ENCODE measurements at places on chromosomes 12 and 14.

DNA sequence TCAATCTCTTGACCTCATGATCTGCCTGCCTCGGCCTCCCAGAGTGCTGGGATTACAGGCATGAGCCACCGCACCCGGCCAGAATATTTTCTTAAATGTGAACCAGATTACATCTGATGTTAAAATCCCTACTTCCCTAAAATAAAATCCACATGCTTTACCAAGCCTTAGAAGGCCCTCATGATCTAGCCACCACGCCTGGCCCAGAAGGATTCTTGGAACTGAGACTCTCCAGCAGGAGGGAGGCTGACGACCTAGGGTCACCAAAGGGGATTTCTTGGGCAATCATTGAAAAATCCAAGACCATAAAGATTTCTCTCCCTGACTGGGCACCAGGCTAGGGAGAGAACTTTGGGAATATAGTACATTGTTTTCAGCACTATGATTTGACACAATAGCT is 25.2 kb upstream of the RASSF3 start:
- no peak for DNase-seq

DNA sequence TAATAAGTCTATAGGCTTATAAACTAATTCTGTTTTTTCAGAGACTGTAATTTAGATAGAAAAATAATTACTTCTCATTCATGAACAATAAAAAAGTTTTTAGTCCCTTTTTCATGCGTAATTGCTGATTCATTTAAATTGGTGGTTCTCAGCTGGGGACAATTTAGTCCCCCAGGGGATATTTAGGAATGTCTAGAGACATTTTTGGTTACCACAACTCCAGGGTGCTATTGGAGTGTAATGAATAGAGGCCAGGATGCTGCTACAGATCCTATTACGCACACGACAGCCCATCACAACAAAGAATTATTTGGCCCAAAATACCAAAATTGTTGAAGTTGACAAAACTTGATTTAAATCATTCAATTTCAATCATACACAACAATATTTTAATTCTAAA is 22.8 kb upstream of the VCPKMT start:
- DNase-seq: no peak

- no peak for DNase-seq
Measured at GRCh38 chr12:32906399-32907165, 10.0 kb upstream of the PKP2 start.

DNA sequence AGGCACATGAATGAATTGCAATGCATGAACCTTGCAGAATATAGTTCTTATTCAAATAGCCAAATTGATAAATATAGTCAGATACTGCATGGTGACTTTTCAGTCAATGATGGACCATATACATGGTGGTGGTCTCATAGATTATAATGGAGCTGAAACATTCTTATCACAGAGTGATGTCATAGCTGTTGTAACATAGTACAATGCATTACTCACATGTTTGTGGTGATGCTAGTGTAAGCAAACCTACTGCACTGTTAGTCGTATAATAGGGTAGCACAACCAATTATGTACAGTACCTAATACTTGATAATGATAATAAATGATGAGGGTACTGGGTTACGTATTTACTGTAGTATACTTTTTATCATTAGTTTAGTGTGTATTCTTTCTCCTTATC is 280.3 kb downstream of the BCAT1 start:
- no peak for DNase-seq

DNA sequence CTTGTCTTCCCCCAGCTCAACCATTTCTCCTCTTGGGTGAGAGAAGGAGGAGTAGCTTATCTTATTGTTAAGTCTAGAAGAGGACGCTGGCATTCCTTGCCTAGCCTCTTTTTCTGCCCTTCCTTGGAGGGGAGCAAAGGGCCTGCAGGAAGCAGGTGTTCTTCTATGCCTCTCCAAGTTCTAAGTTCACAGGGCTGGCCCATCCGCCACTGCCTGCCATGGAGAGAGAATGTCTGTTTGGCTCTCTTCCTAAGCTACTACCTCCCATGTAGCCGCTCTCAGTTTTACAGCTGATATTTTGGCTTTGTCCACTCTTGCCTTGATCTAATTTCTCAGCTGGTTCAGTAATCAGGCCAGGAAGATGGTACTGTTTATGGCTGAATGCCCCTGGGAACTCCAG is 201.2 kb downstream of the NTF3 start:
- no peak for DNase-seq

DNA sequence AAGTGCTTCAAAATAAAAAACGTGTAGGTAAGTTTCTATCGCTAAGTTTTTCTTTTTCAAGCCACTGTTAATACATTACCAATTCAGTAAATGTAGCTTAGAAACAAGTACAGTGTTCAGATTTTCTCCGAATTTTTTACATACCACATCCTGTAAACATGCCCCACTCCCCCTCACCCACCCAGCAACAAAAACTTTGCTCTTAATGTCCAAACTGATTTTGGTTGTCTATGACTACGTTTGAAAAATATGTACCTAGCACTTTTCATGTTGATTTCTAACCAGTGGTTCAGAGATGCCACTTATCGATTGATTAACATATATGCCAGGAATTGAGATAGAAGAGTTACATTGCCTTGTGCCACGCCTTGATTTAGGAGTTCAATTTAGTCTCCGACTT is 663 bp upstream of the LIN7A start:
- DNase-seq: no peak

DNA sequence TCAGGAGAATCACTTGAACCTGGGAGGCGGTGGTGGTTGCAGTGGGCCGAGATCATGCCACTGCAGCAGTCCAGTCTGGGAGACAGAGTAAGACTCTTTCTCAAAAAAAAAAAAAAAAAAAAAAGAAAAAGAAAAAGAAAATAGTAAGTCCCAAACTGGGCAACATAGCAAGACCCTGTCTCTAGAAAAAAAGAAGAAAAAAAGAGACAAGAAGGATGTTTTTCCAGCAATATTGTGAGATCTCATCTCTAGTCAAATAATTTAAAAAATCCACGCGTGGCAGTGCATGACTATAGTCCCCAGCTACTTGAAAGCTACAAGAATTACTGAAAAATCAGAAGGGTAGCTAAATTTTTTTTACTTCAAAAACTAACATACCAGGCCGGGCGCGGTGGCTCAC is 8.0 kb downstream of the USP44 start:
- no peak for DNase-seq

- DNase-seq: no peak
Measured at GRCh38 chr14:91927191-91927590, 20.3 kb downstream of the FBLN5 start.

DNA sequence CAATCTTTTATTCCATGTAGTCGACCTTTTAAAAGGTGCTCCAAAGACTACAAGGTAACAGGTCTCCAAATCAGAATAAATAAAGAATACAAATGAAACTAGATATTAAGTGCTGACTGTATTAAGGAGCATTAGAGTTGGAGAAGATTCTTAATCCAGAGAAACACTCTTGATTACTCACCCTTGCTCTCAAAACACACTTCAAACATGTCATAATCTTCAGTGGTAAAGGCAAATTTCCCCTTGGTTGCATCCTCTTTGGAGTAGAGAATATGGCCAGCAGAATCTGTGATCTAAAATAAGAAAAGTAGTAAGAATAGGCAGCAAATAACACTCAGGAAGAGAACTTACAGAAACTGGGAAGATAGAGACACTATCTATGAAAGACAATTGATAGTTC is 24.6 kb downstream of the TMED10 start:
- DNase-seq: no peak

DNA sequence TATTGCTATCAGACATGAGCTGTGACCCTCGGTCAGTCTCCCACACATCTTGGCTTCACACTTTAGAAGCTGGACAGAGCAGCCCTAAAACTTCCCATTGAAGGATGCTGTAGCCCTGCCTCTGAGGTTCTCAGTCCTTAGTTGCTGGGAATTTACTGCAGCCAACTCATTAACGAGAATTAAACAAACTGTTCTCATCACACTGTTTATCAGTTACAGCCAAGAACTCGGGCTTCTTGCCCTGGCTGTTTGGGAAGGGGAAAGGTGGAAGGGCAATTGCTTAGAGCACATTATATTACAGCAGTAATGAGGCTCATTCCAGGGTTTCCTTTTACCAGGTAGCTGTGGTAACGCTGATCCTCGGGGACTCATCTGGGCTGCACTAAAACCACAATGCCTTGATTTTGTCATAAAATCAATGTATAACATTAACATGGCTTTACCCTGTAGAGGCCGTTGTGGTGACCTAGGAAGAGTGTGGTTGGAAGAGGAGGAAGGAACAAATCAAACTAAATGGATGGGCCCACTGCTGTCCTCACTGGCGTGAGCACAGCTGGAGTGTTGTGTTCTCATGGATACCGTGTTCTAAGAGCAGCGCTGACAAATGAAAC is 87.1 kb downstream of the GPR135 start:
- no peak for DNase-seq

- DNase-seq: no peak
Measured at GRCh38 chr14:39912192-39913100, 480.2 kb upstream of the FBXO33 start.

DNA sequence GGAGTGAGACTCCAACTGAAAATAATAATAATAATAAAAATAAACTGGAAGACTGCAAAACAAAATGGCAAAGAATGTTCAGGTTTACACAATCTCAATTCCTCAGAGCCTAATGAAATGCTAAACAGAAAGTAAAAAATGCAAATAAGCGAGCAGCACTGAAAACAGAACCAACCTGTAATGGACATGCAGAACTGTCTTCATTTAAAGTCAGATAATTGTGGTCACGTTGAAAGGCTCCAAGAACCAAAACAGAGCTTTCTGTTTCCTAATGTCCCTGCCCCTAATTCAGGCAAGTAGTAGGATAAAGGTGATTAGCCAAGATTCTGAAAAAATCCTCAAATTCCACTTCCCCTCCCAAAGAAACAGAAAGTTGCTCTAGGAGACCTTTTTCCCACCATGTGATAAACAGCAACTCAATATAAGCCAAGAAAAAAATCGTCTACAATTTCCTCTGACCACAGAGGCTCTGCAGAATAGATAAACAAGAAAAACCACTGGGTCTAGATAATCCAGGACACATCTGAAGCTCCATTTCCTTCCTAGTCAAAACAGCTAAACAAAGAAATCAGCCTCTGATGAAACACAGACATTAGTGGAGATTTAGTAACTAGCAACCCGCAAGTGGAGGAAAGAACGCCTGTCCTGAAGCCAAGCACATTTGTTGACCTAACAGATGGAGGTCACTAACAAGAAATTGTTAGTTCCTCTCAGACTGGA is 3.0 kb downstream of the MIS18BP1 start:
- DNase-seq: peak; percentile 45

DNA sequence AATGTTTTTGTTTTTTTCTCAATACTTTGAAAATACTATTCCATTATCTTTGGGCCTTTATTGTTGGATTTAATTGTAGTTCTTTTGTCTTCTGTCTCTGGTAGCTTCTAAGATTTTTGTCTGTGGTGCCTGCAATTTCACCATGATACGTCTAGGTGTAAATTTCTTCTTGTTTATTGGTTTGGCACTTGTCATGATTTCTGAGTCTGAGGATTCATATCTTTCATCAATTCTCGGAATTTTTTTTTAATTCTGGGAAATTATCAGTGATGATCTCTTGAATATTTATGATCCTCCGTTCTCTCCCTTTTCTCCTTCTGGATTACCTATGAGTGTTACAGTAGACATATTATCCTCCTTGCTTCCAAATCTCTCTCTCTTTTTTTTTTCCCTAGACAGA is 14.8 kb upstream of the ADIPOR2 start:
- no peak for DNase-seq

- no peak for DNase-seq
Measured at GRCh38 chr14:99699085-99699760, 15.1 kb downstream of the CYP46A1 start.

- no peak for DNase-seq
Measured at GRCh38 chr14:70789361-70789760, 20.0 kb downstream of the MAP3K9 start.

GRCh38 chr12:75481774-75482173 is 1.2 kb downstream of the GLIPR1 start:
- peak; percentile 24 for DNase-seq

DNA sequence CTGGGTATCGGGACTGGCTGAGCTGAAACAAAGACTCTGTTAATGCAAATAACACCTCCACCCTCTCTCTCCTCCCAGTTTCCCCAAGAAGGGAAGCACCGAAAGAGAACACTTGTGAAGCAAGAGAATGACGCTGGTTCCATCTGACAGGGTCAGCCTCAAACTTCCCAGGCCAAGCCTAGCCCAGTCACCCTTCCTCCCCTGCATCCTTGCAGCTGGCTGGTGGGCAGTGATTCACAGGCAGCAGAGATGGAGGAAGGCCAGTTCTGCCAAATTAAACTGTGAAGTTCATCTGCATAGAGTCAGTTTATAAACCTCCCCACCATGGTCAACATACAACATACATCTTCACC is 2.8 kb downstream of the LRRC74A start:
- no peak for DNase-seq

DNA sequence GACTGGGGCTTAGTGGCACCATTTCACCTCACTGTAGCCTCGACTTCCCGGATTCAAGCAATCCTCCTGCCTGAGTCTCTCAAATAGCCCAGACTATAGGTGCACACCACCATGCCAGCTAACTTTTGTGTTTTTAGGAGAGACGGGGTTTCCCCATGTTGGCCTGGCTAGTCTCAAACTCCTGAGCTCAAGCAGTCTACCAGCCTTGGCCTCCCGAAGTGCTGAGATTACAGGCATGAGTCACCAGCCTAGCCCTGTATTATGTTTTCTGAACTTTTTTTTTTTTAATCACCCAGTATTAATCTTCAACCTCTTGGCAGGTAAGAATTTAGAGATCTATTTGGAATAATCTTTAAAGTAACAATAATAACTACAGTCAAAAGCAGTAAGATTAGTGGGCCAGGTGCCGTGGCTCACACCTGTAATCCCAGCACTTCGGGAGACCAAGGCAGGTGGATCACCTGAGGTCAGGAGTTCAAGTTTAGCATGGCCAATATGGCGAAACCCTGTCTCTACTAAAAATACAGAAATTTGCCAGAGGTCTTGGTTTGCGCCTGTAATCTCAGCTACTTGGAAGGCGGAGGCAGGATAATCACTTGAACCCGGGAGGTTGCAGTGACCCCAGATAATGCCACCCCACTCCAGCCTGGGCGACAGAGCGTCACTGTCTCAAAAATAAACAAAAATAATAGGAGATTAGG is 8.6 kb downstream of the NANOG start:
- DNase-seq: no peak

- no peak for DNase-seq
Measured at GRCh38 chr14:52827426-52827825, 36.0 kb upstream of the GNPNAT1 start.

GRCh38 chr12:76007640-76008039 is 23.9 kb downstream of the PHLDA1 start:
- no peak for DNase-seq

Data from OCI-LY7 (cell line).